H9 (cell line): ENCODE measurements at places on chromosomes 7 and 10. TPM values are rescaled to one million over a fixed set of nuclear protein-coding genes. Genes with fewer than 3 reads are reported as not detected.
A peak's percentile ranks its signal among the peaks of the same experiment; 100 is the strongest.

CAPZA2 gene
- 131 and 132 TPM in 2 replicates for total RNA-seq

TNS3 gene
- 9.2 and 9.5 TPM in 2 replicates for total RNA-seq

- no peak for DNase-seq
- no peaks in the 10 kb centered on the region for H3K27me3 ChIP-seq
- H3K27ac ChIP-seq = no peak overlapping the region
- H3K36me3 ChIP-seq = peaks cover 3% of the 10 kb centered on the region
- no peak overlapping the region for H3K4me3 ChIP-seq
Measured at GRCh38 chr10:7686351-7687171, 16.6 kb upstream of the ITIH2 start.

DNA sequence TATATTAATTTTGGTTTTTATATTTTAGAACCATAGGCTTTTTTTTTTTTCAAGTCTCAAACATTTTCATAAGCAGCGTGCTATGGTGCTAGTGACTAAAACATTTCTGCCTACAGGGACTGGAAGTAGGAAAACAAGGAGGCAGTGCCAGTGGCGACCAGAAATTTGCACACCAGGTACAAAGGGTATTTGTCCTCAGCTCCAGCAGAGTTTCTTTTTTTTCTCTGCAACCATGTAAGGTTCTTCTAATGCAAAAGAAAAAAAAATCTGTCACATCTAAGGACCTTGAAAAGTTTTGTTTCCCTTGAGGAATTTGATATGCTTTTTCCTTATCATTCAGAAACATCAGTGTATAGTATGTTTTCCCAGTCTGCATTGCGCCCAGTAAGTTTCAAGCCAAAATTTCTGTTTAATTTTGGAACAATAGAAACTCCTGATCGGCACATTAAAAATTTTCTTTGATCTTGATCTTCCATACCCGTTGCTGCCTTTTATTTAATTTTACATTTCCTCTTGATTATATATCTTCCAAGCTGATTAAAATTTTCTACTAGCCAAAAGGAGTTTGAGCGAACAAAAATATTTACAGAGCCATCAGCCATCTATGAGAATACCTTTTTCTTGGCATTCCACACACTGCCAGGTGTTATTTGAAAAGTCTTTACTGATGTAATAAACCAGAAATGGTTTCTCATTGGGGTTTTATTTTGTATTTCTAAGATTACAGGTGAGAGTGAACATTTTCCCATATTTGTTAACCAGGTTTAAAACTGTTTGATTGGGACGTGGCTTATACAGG lies 956 bp upstream of the KLHDC10 start:
- peak overlapping the region; percentile 86 for H3K4me3 ChIP-seq
- H3K27me3 ChIP-seq = no peaks in the 10 kb centered on the region
- no peaks in the 10 kb centered on the region; the same call in 1 of the 2 replicates for H3K36me3 ChIP-seq
- H3K27ac ChIP-seq = peak overlapping the region; percentile 34

DNA sequence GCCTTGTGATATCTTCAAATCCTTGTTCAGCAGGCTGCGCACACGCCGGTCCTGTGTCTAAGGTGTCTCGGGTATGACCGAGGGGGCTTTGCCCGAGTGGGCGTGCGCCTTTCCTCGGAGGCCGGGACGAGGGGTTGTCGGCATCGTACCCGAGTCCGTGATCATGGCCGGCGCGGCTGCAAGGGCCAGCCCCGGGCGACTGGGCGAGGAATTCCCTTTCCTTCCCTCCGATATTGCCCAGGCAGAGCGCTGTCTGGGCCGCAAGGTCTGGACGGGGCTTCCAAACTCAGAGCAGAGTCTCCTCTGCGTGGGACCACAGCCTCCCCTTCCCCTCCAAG lies 59.7 kb downstream of the ZNF467 start:
- no peaks in the 10 kb centered on the region for H3K27me3 ChIP-seq
- no peak overlapping the region for H3K27ac ChIP-seq
- DNase-seq = peak; percentile 42
- peaks cover 3% of the 10 kb centered on the region; the same call in 1 of the 2 replicates for H3K4me1 ChIP-seq
- H3K4me3 ChIP-seq = peak overlapping the region; percentile 67
- H3K36me3 ChIP-seq = peaks cover 5% of the 10 kb centered on the region

GRCh38 chr7:77353407-77353721 lies 62.8 kb downstream of the GSAP start:
- no peak overlapping the region for H3K27ac ChIP-seq
- H3K36me3 ChIP-seq = no peaks in the 10 kb centered on the region
- DNase-seq = no peak
- no peak overlapping the region for H3K4me3 ChIP-seq
- no peaks in the 10 kb centered on the region for H3K27me3 ChIP-seq

- no peaks in the 10 kb centered on the region for H3K4me1 ChIP-seq
- no peak overlapping the region for H3K4me3 ChIP-seq
- H3K27me3 ChIP-seq = no peaks in the 10 kb centered on the region
- DNase-seq = no peak
Measured at GRCh38 chr10:129908406-129908805, 55.7 kb downstream of the EBF3 start.

DNA sequence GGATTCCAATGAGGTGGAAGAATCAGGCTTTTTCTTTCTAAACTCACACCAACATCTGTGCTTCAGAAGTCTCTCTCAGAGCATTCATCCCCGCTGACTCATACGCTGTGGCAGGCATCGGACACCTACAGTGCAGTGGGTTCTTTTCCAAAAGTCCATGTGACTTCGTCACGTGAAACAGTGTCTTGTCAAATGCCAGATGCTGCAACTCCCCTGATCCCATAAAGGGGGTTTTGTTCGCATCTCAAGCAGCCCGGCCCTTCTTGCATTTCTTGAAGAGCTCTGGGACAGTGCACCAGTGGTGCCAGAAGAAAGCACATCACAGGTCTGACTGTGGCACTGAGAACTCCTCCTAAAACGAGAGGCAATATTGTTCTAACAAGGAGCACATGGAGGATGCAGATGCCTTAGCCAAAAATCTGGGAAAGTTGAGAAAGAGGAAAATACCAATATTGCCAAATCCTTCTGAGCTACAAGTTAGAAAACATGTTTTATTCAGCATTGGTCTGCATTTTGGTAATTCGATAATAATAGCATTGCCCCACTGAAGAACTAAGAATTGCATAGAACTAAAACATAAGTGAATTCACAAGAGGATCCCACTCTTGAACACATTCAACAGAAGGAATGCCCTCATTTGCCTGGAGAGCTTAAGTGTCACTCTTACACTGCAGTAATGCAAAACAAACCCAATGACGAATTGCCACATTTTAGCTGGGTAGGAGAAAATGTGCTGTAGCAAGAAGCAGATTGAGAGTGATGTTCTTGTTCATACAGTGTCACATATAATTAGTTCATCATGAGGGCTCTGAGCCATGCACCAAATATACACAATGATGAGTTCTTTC lies 204.4 kb downstream of the CXCL12 start:
- DNase-seq = no peak
- H3K4me3 ChIP-seq = no peak overlapping the region
- H3K36me3 ChIP-seq = no peaks in the 10 kb centered on the region
- no peaks in the 10 kb centered on the region for H3K27me3 ChIP-seq
- H3K27ac ChIP-seq = no peak overlapping the region

DNA sequence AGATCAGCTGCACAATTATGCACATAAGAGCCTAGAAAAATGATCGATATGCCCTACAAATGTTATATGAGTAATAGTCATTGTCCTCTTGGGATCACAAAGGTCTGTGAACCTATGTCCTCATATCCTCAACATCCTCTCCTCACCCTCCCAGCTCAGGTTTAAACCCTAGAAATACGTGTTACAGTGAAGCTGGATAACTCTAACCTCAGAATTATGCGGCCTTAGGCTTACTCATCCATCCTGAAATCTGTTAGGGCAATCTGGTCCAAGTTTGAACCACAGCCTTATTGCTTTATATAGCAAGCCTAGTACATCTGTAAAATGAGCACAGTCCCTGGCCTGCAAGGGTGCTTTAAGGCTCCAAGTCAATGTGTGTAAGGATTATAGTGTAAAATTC lies 84.2 kb upstream of the FRMD4A start:
- no peaks in the 10 kb centered on the region for H3K27me3 ChIP-seq
- H3K27ac ChIP-seq = no peak overlapping the region
- H3K4me1 ChIP-seq = peaks cover 2% of the 10 kb centered on the region
- DNase-seq = no peak
- H3K36me3 ChIP-seq = no peaks in the 10 kb centered on the region
- H3K4me3 ChIP-seq = no peak overlapping the region

DNA sequence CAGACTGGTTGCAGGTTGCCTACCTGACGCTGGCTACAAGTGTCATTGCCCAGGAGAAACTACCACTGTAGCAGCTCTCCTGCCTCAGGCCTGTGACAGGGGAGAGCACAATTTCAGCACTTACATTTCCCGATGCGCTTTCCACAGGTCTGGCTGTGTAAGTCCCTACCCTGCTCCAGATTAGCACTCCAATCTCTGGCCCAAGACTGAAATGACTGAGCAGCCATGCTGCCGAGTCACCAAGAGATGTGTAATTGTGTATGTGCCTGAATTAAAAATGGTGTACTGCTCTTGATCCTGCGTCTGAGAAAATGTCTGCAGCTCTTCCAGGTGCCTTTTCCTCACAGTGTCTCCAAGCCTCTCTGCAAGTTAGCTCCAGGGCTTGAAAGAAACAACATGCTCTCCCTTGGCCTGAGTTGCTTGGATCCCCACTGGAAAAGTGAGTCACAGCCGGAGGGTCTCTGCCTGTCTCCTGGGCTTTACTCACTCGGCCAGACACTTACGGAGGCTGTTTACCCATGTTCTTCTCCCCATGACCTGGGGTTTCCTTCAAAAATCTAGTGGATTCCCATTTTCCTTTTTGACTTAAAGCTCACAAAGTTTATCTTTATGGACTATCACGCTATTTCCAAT lies 1001.7 kb upstream of the KCND2 start:
- no peaks in the 10 kb centered on the region for H3K36me3 ChIP-seq
- no peak overlapping the region for H3K4me3 ChIP-seq
- no peaks in the 10 kb centered on the region for H3K4me1 ChIP-seq
- DNase-seq = no peak
- H3K27me3 ChIP-seq = no peaks in the 10 kb centered on the region
